ENCODE measurements at places on chromosomes 13 and 19.

- DNase-seq, result peak; percentile 97
These were observed 2.8 kb upstream of the CIRBP start for GRCh38 chr19:1266129-1266915.

DNA sequence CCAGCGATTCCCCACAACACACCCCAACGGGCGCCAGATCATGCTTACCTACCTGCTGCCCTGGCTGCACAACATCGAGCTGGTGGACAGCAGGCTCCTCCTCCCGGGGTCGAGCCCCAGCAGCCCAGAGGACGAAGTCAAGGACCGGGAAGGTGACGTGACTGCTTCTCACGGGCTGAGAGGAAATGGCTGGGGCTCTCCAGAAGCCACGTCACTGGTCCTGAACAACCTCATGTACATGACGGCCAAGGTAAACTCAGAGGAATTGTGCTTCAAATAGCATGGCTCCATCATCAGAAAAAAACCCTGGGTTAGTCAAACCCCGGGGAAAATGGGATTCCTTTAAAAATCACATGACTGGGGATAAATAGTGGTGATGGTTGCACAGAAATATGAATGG is 106.3 kb downstream of the ZAR1L start:
- no peak for DNase-seq

- peak; percentile 67 for DNase-seq
These were observed 5.3 kb upstream of the PROZ start for GRCh38 chr13:113152984-113153809.

DNA sequence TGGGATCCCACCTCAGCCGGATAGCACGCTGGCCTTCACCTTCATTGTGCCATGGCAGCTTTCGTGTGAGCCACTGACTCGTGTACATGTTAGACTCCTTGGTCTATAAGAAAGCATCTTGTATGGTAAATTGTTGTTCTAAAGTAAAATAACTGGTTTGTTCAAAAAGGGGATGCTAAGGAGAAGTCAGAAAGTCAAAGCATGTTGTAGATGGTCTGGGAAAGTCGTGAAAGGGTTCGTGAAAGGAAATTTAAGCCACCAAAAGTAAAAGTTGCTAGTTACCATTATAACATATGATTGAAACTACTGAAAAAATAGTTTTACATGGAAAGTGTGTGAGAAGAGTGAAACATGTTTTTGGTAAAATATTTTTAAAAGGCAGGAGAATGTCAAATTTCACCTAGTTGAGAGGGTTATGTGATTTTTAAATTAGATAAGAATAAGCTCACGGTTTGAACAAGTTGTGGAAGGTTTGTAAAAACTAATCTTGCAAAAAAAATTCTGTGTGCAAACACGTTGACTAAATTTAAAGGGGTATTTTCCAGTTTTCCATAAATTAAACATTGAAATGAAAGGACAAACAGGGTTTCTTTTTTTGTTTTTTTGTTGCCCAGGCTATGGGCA is 23.4 kb downstream of the DPRX start:
- no peak for DNase-seq

DNA sequence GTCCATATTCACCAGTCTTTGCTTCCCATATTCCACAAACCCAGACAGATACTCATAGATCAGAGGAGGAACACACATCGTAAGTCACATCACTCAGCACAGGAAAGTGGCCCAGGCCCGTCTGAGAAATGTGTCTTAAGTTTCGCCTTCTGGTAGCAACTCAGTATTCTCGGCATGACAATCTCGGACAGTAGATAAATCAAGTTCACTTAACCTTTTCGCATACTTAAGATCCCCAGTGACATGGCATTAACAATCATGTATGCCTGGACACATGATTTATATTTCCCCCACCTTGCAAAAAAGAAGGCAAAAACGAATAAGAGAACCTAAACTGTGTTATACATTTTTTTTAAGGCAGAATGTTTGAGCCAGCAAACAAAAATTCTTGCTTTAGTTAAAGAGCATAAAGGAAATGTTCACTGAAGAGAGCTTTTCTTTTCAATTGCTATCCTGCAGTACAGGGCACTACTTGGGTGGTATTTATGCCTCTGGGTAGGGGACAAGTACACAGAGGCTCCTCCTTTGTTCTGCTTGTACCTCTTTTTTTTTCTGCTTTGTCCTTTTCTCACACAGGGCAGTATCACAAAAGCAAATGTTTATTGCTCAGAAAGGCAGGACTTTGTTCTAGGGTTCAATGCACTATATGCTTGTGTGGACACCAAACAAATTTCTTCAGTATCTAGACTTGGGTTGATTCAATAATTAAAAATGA is 360.6 kb downstream of the TDRD3 start:
- no peak for DNase-seq

DNA sequence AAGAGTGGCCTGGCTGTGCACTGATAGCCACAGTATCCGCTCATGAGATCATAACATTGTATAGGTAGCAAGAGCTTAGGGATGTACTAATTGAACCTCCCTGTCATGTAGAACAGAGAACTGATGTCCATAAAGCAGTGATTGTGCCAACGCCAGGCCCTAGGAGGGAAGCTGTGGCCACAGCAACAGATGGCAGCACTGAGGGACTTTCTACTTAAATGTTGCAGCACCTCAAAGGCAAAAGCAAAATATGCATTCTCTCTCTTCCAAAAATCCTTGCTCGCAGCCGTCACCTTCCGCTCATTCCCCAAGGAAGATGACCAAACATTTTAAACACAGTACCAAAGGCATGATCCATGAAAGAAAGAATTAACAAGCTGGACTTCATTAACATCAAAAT is 32.3 kb downstream of the COL4A1 start:
- no peak for DNase-seq

DNA sequence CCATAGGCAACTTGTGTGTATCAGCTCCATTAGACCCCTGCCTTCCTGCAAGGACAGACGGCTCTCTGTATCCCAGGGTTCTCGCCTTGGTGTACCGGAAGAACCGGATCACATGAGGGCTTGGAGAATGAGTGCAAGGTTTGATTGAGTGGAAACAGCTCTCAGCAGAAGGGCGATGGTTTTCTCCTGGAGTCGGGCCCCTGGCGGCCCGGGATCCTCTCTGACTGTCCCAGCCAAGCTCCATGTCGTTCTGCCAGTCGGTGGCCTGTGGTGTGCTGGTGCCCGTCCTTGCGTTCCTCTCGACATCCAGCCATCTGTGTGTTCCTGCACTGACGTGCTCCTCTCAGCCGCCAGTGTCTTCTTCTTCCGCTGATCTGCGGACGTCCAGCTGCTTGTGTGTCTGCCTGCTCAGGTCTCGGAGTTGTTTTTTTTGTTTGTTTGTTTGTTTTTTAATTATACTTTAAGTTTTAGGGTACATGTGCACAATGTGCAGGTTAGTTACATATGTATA is 16.1 kb downstream of the LILRB1 start:
- DNase-seq, result no peak

- DNase-seq, result no peak
These were observed 253.4 kb downstream of the TEX29 start for GRCh38 chr13:111573801-111574200.

GRCh38 chr19:43595999-43596841 is at the start of the genes IRGQ and ZNF576:
TSS of gene IRGQ (minus strand) at chr19:43596134. CDS start at chr19:43595338, 796 bp downstream.
TSS of gene ZNF576 (plus strand) at chr19:43596595. CDS start at chr19:43597109, 514 bp downstream.
- peak; percentile 100 for DNase-seq

DNA sequence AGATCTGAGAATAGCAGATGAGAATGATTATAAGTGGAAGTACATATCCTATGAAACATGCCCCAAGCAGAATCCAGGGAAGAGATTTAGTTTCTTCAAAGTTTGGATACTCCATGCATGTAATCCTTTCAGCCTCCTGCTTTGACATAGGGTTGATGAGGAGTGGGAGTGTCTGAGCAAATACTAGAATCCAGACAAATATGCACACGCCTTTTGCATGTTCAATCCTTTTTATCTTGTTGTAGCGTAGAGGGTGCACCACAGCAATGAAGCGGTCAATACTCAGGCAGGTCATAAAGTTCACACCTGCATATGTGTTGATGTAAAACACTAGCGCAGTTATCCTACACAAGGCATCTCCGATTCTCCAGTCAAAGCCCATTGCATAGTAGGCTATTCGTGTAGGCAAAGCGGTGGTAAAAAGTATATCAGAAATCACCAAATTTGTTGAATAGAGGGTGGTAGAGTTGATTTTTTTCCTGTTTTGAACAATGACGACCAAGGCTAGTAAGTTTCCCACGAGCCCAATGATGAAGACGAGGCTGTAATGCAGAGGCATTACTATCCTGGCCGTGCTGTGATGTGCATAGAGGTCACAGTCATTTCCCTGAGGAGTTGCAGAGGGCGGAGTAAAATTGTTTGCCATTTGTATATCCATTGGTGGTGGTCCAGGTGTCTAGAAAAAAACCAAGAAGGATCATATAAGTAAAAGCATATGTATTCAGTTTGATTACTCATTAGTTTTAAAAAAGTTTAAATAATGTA is 11.5 kb downstream of the GPR183 start:
- DNase-seq, result no peak

DNA sequence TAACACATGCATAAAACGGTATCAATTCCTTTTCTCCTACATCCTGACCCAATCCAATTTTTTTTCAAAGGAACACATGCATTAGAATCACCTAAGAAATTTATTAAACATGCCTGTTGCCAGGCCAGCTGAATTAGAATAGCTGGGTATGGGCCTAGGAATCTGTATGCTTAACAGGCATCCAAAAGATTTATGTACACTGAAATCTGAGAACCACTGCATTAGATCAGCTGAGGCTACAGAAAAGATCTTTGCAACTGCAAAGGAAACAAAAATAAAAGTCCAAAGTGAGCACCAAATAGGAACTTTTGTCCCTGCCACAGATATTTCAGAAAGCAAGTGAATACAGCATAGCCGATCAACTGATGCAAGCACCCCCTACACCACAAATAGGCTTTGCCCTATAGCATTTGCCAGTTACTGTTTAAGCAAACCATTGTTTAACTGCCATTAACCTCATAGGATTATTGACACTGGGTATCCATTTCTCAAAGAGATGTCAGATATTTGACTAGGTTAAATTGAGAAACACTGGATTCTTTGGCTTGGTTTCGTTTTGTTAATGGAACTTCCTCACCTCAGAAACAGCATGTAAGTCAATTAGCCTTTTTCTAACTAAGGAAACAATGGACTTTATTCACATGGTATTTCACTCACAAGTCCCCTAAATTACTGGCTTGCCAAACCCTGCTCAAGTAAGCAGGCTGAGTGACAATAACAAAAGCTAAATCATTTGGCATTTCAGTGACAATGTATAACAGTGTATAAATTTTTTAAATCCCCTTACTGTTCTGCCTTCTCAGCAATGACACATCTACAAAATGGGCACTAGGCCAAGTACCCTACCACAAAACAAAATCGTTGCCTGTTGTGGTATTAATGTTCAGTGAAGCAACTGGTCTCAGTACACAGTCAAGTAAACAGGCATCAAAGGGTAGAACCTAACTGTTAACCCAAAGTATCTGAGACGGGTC is 67.8 kb downstream of the SUCLA2 start:
- peak; percentile 19 for DNase-seq

DNA sequence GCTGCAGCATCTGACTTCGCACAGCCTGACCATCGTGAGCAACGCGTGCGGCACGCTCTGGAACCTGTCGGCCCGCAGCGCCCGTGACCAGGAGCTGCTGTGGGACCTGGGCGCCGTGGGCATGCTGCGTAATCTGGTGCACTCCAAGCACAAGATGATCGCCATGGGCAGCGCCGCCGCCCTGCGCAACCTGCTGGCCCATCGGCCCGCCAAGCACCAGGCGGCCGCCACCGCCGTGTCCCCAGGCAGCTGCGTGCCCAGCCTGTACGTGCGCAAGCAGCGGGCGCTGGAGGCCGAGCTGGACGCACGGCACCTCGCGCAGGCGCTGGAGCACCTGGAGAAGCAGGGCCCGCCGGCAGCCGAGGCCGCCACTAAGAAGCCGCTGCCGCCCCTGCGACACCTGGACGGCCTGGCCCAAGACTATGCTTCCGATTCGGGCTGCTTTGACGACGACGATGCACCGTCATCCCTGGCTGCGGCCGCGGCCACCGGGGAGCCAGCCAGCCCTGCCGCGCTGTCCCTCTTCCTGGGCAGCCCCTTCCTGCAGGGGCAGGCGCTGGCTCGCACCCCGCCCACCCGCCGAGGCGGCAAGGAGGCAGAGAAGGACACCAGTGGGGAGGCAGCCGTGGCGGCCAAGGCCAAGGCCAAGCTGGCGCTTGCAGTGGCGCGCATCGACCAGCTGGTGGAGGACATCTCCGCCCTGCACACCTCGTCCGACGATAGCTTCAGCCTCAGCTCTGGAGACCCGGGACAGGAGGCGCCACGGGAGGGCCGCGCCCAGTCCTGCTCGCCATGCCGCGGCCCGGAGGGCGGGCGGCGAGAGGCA is 13.6 kb downstream of the C19orf25 start:
- DNase-seq, result no peak

GRCh38 chr13:64327505-64328194 is 2902.5 kb downstream of the PCDH9 start:
- DNase-seq, result peak; percentile 89

DNA sequence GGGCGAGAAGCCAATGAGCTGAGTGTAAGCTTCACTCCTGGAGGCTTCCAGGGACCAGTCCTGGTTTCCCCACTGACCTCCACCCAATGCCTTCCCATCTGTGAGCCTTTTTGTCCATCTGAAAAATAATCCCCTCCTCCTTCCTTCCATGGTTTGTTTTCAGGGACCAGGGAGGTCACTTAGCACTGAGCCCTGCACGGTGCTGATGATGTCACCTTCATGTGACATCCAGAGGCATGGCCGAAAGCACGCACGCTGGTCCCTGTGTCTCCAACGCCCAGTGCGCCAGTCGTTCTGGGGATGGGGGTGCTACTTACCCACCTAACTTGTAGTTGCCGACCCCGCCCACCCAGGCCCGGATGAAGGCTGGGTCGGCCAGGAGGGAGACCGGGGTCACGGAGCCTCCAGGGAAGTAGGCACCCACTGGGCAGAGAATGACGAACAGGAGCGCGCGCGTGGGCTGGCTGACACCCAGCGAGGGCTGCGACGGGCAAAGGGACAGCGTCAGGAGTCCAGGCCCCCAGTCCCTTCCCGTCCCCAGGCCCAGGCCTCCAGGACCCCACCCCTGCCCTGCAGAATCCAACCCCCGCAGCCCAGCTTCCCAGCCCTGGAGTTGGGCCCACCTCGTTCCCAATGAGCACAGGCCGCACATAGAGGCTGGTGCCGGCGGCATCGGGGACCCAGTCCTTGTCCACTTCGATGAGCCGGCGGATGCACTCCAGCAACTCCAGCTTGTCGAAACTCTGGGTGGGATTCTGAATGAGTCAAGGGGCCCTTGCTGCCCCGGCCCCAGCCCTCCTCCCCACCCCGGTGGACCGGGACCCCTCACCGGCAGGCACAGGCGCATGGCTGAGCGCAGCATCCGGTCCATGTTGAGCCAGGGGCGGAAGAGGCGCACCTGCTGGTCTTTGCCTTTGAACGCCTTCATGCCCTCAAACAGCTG is 11.2 kb downstream of the BCAT2 start:
- DNase-seq, result no peak

- no peak for DNase-seq
These were observed 150.3 kb downstream of the SLITRK5 start for GRCh38 chr13:87821512-87821911.

- peak; percentile 73 for DNase-seq
These were observed 19.5 kb downstream of the N4BP2L1 start for GRCh38 chr13:32408296-32409000.
